ENCODE measurements at places on chromosomes 7 and 10. TPM values are rescaled to one million over a fixed set of nuclear protein-coding genes. Genes with fewer than 3 reads are reported as not detected.

Gene MYL10
- 14.8 TPM for total RNA-seq

Gene CADPS2
- total RNA-seq = 11.3 TPM

Gene C10orf67
- total RNA-seq = 0.04 TPM

Gene LRIT1
- not detected for total RNA-seq

Gene ABCC2
- total RNA-seq = 1.1 TPM

Gene SH2D4B
- 0.04 TPM for total RNA-seq

Gene TLL2
- total RNA-seq = 0.71 TPM

Gene NUTM2D
- total RNA-seq = 5.7 TPM

Gene OR2A5
- not detected for total RNA-seq

Gene PSMC2
- 131 TPM for total RNA-seq

Gene FEZF1
- not detected for total RNA-seq
